NCI-H187 (cell line): ENCODE measurements at places on chromosomes 2 and 18.

GRCh38 chr18:65287652-65288051 is 463.2 kb upstream of the CDH7 start:
- DNase-seq, result peak; percentile 23

DNA sequence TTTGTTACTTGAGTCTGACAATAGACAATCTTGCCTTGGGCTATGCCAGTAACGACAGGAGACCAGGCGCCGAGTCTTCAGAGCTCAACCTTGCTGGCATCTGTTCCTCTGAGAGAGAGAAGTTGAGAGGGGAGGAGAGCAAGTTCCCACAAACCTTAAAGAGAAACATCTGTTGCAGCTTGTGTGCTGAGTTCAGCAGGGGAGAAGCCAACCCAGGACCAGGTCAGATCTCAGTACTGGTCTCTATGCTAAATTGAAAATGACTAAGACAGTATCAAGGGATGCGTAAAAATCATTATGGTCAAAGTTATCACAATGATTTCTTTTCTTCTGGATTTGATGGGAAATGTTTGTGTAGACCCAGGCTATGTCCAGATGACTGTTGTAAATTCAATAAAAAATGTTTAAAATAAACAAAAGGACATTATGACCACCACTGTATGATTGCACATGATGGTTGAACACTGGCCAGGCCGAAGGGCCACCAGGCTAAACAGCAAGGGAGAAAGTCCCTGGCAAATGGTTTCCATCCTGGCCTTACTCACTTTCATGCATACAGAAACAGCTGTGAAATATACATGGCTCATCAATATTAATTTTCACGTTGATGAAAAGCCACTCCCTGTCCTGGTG is 100.3 kb upstream of the PMAIP1 start:
- DNase-seq, result no peak

- DNase-seq, result no peak
Observed at GRCh38 chr2:86592547-86593230, 29.4 kb upstream of the CHMP3 start.

- no peak for DNase-seq
Observed at GRCh38 chr2:137659616-137660015, 304.7 kb upstream of the HNMT start.

- no peak for DNase-seq
Observed at GRCh38 chr2:58572731-58573130, 331.6 kb upstream of the FANCL start.

GRCh38 chr2:182097571-182098164 is 112.0 kb downstream of the PPP1R1C start:
- no peak for DNase-seq

- no peak for DNase-seq
Observed at GRCh38 chr2:150480971-150481830, 6.3 kb downstream of the RND3 start.

- DNase-seq, result no peak
Observed at GRCh38 chr2:84639751-84640150, 123.5 kb downstream of the DNAH6 start.

DNA sequence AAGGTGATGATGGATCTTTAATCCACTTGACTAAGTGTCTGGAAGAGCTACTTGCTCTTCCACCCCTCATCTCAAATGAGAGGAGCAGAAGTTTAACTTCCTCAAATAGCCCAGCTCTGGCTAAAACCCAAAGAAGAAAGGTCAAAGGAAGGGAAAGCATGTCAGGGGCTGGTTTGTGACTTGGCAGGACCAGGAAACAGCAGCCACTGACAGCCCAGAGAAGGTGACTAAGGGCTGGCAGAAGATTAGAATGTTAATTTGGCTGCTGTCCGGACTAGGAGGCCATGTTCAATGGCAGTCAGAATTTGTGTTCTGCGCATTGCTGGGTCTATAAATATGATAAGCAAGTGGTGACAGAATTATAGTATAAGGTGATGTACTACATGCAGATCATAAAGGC is 386.2 kb downstream of the SETBP1 start:
- no peak for DNase-seq

- DNase-seq, result no peak
Observed at GRCh38 chr2:106039634-106040315, 154.3 kb downstream of the UXS1 start.

- no peak for DNase-seq
Observed at GRCh38 chr18:13241893-13242175, 23.3 kb downstream of the LDLRAD4 start.

DNA sequence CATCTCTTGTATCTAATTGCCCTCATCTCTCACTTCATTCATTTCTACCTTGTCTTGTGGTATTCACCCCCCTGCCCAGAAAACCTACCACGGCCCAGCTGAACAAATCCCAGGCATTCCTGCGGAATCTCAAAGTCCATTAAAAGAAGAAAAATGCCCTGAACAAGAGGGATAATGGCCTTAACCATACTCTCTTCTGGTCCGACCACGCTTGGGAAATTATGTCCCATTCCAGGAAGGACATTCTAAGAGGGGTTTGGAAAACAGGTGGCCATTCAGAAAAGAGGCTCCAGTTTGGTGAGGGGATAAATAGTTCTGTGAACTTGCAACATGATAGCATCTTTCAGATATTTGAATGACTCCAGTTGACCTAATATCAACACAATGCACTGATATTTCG is 349.9 kb upstream of the ZNF521 start:
- no peak for DNase-seq

DNA sequence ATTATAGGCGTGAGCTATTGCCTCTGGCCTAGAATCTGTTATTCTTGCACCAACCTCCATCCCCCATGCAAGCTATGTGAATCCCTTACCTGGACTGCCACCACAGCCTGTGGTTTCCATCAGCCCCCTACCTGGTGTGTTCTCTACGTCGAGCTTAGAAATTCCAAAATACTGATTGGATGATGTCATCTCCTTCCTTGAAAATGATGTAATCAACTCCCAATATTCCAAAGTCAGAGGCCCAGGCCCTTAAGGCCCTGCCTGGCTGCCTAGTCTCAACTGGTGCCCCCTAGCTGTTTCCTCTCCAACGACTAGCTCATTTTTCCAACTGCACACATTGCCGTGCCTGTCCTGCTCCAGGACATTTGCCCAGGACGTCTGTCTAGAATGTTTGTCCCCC is 41.3 kb upstream of the GBX2 start:
- no peak for DNase-seq

GRCh38 chr2:26639685-26640243 is 1.4 kb downstream of the CIB4 start:
- DNase-seq, result no peak

GRCh38 chr2:62339413-62339812 is 143.5 kb downstream of the B3GNT2 start:
- no peak for DNase-seq

DNA sequence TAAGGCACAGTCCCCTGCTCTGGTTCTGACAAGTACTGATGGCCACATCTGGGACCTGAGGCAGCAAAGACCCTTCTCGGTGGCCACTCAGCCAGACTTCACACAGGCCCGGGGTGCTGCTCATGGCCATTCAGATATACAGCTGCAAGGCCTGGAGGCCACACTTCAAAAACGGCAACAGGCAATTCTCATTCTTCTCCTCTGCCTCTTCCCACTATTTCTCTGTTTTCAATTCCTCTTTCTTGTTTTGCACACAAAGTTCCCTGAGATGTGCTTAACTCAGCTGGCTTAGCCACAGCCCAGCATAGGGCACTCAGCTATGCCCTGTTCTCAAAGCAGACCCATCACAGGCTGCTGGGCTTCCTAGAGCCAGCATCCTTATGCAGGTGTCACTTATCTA is 29.9 kb downstream of the PTPN18 start:
- no peak for DNase-seq

- DNase-seq, result no peak
Observed at GRCh38 chr2:18883616-18884456, 294.5 kb upstream of the NT5C1B start.

DNA sequence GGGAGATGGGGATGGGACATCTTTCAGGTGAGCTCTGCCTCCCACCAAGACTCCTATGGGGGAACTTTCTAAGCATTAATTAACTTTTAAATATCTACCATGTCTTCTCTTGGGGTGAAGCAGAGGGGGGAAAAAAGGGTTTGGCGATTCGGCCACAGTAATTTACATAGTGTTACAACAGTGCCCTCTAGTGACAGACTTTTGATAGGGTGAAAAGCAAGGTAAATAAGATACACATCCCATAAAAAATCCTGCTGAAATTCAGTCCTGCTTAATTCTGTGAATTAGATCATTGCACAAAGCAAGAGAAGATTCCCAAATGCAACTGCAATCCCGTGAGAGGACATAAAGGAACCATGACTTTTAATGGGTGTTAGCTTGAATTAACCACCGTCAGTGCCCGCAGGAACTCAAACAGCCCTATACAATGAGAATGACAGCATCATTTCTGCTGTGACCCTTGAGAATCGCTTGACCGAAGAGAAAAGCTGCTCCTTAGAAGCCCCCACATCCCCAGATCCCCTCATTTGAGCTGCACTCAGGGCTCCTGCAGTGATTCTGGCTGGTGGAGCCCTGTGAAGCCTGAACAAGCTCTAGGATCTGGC is 32.8 kb downstream of the FAM124B start:
- DNase-seq, result no peak

DNA sequence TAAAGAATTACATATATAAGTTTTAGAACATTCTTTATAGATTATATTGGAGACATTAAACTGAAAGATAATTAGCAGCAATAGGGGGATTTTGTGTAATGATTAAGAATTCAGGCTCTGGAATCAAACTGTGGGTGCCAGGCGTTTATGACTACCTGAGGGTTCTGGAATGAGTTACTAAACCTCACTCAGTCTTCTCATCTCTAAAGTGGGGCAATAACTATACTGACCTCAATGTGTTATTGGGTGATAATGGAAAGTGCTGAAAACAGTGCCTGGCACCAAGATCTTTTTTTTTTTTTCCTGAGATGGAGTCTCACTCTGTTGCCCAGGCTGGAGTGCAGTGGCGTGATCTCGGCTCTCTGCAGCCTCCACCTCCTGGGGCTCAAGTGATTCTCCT is 7.2 kb downstream of the SERPINB8 start:
- no peak for DNase-seq

GRCh38 chr2:69950241-69950640 is 11.2 kb downstream of the ASPRV1 start:
- no peak for DNase-seq

DNA sequence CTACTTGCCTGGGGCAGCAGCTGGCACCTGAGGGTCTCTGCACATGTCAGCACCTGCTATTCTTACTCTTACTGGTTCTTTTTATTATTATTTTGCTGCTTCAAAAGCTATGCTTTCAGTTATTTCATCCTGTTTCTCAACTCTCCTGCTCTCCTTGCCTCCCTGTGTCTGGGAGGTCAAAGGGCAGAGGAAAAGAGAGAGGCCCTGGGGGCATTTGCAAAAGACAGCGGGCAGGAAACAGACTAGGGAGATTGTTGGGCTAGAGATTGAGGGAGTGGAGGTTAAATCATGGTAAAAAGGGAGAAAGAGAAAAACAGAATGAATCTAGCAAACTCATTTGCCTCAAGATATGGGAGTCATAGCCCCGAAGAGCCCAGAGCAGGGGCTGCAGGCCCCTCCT is 21.1 kb upstream of the RPL31 start:
- no peak for DNase-seq
